ENCODE measurements at places on chromosomes 6 and 20.
A peak's percentile ranks its signal among the peaks of the same experiment; 100 is the strongest.

DNA sequence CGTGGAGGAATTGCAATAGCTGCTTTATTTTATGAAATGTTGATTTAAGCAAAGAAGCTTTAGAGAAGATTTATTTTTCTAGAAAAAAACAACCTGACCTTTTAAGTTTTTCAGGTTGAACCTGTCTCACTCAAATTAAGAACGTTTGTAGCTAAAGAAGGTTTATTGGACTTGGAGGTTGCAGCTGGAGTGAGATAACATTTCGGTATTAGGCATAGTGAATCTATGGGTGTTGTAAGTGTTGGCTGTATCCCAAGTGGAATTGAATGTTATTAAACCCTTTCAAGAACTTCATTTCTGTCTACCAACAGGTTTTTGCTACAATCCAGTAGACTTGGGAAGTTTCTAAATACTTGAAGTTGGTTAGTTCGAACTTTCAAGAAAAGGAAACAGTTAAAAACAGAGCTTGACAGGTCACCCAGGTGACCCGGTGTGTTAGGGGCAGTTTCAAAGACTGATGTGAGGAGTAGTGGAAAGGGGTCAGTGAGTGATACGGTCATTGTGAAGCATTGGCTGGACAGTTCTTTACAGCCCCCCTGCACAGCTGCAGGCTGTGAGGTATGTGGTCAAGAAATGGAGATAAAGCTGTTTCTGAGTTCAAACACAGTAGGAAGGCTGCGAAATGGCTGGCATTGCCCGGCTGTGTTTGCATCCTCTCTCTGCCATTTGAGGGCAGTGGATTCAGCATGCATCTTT is 2.4 kb upstream of the TBCC start:
- no peak for DNase-seq

DNA sequence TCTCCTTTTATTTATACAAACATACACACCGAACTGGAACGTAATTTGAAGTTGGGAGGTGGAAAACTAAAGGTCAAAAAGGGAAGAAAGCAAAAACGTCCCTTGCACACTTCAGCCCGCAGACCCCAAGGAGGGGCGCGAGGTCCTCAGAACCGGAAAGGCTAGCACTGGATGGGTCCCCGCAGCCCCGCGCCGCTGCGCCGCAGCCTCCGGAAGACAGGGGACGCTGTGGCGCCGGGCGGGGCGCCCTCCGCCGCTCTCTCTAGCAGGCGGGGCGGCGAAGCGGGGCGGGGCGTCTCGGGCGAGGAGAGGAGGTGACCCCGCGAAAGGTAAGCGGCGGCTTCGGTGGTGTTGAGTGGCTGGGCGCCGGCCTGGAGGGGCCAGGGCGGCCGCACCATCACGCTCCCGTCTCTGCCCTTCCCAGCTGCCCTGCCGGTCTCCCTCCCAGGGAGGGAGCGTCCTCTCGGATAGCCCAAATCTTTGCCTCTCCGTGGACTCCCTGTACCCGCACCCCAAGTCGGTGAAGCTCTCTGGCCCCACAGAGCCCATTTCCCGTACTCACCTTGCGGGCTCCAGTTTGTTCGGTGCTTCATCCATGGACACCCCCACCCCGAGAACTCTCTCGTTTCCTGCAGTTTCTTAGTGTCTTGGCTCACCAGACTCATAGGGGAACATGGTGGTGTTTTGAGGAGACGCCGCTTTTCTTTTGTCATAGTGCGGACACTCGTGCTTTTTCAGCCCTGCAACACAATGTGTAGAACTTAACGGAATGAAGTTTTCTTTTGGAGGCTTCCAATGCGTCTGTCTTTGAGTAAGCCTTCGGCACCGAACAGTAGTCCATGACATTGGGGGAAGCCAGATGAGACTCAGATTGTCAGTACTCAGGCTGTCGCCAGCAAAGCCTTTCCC is at the start of gene SMIM8:
TSS of gene SMIM8 (plus strand) at position 285 of the 909 bp plus-strand sequence. CDS start 14,444 bp downstream, outside the sequence.
- DNase-seq: peak; percentile 72

- no peak for DNase-seq
These were observed 123.5 kb downstream of the RNF144B start for GRCh38 chr6:18510644-18511033.

- DNase-seq: peak; percentile 73
These were observed 520 bp upstream of the RIPOR3 start for GRCh38 chr20:50691573-50692551.

DNA sequence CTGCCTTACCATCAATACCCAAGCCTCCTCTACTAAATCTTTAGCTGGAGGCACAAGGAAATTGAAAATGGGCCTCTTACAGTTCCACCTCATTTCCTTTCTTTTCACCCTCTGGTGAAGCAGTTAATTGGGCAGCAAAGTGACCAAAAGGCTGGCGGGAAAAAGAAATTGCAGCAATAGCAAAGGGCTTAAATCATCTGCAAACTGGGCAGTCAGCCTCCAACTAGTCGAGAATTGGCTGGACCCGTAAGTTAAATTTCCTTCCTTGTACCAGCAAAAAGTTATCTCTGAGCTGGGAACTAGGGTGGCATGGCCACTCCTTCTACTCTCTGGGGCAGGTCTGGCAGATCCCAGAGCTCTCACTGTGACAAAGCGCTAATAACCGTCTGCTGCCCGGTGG is 33.5 kb downstream of the GHRH start:
- DNase-seq: no peak

DNA sequence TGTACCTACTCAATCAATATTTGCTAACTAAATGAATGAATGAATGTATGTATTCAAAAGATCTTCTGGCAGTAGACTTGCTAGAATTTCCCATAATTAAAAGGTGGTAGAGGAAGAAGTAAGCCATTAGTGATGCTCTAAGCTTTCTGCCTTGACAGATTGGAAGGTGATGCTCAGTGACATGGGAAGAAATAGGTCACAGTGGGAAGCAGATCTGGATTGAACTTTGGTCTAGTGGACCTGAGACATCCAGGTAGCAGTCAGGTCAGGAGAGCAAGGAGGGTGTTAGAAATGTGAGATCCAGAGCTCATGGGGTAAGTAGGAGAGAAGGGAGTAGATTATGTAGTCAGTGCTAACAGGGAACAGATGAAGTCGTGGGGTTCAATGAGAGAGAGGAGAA is 106.4 kb downstream of the SNX5 start:
- no peak for DNase-seq

DNA sequence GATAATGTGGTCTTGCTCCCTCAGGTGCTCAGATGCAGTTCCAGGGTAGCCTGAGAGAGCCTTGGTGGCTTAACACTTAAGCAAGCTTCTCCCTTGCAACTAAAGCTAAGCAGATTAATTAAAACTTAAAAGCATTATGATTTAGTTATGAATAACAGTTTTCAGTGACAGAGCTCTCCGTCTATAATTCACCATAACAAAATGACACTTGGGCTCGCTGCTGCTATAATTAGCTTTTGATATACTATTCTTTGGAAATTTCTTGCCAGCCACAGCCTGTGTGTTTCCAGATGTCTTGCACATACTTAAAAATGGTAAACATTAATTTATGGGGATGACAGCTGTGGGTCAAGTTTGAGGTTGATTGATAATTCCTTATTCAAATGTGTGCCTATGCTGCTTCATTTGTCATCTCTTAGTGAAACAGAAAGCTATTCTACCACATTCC is 380.5 kb downstream of the TFAP2B start:
- no peak for DNase-seq

- DNase-seq: no peak
These were observed 162.2 kb upstream of the NT5E start for GRCh38 chr6:85287654-85288053.

DNA sequence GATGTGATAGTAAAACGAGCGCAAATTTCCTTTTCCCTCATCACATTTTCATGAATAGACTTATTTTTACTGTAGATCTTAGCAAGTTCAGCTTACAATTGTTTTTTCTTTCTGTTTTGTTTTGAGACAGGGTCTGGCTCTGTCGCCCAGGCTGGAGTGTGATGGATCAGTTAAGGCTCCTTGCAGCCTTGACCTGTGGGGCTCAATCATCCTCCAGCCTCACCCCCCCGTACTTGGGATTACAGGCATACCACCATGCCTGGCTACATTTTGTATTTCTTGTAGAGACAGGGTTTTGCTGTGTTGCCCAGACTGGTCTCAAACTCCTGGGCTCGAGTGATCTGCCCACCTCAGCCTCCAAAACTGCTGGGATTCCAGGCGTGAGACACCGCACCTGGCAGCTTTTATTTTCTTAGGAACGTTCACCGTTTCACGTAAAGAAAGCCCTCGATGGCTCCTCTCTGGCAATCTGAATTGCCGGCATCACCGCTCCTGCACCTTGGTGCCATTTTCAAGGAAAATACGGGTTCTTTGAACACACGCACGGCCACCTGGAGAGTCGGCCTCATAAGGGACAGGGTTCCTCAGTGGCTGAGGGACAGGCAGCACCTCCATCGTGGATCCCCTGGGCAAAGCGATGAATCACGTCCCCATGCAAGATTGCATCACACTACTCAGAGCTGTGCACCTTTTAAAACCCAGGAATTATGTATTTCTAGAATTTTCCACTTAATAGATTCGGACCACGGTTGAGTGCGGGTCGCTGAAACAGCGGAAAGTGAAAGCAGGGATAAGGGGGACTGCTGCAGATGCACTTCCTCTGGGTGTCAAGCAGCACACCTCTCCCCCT is 78.7 kb downstream of the IRF4 start:
- DNase-seq: no peak

DNA sequence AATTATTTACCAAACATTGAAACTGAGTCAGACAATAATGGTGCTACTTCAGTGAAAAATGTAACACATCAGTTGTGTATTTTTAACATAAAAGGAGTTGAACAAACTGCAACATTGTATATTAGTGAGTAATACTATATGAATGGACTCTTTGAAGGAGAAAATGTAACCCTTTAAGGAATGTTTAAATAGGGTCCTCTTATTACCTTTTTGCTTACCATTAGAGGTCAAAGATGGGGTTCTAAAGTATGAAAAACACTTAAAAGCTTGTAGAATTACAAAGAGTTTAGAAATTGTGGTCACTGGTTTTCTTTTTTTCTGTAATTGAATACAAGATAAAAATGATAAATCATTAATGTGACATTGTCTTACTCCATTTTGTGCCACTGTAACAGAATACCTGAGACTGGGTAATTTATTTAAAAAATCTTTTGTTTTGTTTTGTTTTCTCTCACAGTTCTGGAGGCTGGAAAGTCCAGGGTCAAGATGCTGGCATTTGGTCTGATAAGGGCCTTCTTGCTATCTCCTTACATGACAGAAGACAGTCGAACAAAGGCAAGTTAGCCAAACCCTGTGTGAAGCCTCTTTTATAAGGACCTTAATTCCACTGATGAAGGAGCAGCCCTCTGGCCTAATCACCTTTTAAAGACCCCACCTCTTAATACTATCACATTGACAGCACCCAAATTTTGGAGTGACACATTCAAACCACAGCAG is 43.2 kb downstream of the SESN1 start:
- DNase-seq: peak; percentile 24

DNA sequence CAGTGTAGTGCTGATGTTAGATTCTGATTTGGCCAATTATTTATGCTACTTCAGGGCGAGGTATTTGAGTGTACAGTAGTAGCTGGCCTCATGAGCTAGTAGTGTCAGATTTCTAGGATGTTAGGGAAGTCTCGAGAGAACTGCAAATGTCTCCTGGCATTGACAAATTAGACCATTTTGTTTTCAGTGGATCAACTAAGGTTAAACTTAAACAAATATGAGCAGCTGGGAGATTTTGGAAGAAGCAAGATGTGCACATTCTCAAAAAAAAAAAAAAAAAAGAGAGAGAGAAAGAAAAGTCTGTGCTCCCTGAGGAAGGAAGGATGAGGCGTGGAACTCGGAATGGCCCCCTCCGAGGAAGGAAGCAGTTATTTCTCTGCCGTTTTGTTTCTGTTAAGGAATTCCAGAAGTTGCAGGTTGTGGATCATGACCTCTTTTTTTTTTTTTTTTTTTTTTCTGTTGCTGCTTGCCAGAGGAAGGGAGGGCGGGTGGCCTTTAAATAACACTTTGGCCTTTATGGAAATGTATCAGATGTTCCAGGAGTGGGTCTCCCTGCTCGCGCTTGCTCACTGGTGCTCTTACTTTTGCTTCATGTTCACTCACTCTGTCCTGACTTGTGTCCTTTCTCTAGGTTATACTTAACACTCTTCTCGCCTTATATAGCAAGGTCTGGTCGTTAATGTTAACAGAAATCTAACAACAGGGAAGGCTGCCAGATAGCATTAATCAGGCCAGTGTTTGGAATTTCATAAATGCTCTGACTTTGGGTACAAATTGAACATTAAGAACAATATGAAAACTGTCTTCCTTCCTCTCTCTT is 124.4 kb downstream of the TCP11 start:
- DNase-seq: peak; percentile 78

GRCh38 chr6:56642366-56643261 is at the start of gene DST:
TSS of gene DST (minus strand) at chr6:56642889.
- peak; percentile 94 for DNase-seq

- DNase-seq: peak; percentile 74
These were observed 48.5 kb downstream of the STK4 start for GRCh38 chr20:45014671-45015415.

- no peak for DNase-seq
These were observed 45.1 kb downstream of the KIAA0319 start for GRCh38 chr6:24600903-24601302.

DNA sequence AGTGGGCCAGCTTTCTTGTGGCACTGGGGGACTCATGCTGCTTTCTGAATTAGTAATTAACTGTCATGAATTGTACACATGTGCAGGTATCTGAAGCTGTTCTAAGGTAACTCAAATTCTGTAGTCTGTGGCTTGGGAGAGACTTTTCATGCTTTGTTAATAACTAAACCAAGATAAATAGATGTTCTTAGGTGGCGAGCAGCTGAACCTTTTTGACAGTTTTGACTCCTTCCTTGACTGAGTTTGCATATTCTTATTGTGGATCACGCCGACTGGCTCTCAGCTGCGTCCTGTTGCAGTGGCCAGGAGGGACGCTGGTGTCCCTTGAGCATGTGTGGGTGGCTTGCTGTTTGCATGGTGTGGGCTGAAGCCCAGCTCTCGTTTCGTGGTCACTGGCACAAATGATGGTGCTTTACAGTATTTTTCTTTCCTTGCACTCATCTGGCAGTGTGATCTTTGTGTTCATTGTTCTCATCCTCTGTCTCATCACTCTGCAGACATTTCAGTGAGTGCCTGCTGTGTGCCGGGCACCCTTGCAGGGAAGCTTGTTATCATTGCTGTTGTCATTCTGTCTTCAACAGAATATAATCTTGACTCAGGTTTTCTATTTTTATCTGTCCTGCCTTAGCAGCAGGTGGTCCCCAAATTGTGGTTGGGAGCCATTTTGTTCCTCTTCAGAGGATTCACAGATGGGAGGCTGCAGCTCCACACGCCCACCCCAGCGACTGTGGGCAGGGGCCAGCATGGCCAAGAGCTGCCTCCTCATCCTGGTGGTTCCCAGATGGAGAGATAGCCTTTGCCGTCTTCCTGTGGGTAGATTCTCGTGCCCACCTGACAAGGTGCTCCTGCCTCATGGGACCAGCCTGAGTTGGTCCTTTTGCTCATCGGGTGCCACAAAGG is 39.6 kb downstream of the DUSP22 start:
- DNase-seq: no peak

- DNase-seq: peak; percentile 47
These were observed 2.8 kb downstream of the BCL2L1 start for GRCh38 chr20:31719644-31720485.

DNA sequence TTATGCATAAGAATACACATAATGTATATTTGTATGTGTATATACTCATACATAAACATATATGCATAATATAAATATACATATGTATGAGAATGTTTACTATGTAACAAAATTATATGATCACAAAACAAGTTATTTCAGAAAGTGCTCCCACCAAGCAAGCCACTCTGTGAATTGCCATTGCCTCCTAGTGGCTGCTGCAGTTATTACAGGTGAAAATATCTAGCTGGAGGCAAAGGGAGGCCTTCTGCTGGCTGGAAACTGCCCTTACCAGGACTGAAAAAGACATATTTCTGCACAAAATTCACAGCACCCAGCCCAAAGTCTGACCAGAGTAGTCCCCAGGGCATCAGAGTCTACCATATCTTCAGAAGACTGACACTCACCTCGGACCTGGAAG is 14.4 kb upstream of the ADAM33 start:
- no peak for DNase-seq

GRCh38 chr6:92777146-92777740 is 642.1 kb downstream of the EPHA7 start:
- peak; percentile 20 for DNase-seq

Measured in fibroblast of skin of abdomen (primary cell).